ENCODE measurements at places on chromosomes 4 and X.

- DNase-seq = peak; percentile 15
These were observed 650.2 kb upstream of the DIPK2B start for GRCh38 chrX:45850775-45851433.

DNA sequence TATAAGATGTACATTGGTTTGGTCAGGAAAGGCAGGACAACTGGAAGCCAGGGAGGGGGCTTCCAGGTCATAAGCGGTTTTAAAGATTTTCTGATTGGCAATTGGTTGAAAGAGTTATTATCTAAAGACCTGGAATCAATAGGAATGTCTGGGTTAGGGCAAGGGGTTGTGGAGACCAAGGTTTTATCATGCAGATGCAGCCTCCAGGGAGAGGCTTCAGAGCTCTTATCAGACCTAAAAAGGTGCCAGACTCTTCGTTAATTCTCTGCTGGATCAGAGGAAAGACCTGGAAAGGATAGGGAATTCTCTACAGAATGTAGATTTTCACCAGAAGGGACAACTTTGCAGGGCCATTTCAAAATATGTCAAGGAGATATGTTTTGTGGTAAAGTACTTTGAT lies 62.8 kb downstream of the BEX3 start:
- no peak for DNase-seq

DNA sequence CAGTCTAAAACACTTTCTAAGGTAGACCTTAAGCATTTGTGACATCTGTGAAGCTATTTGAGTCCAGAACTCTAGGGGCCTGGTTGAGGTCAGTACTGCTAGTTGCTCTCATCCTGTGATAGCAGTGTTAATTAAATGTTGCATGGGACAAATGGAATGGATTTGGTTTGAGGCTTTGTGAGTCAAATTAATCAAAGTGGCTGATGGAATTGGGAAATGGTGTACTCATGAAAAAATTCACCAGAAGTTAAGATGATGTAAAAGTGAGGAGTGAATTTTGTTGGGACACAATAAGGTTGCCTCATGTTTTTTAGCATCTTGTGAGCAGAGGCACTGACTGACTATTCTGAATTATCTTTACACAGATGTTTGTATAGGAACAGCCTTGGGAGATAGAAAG lies 99.2 kb upstream of the ARSJ start:
- DNase-seq = no peak

DNA sequence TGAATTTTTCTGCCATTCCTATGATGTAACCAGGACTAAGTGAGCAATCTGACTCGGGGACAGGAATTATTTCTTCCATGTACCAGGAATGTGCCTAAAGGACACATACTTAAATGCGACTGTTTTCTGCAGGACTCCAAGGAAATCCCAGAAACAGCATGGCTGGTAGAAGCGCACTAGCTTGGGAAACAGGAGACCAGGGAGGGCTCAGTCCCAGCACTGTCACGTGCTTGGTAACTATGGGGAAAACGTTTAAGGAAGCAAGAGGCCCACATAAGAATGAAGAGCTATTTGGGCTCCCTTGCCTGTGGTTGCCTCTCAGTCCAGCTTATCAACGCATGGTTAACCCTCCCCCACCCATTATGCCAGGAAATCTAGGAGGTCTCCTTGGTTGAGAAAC lies 19.6 kb downstream of the MPP1 start:
- DNase-seq = no peak

DNA sequence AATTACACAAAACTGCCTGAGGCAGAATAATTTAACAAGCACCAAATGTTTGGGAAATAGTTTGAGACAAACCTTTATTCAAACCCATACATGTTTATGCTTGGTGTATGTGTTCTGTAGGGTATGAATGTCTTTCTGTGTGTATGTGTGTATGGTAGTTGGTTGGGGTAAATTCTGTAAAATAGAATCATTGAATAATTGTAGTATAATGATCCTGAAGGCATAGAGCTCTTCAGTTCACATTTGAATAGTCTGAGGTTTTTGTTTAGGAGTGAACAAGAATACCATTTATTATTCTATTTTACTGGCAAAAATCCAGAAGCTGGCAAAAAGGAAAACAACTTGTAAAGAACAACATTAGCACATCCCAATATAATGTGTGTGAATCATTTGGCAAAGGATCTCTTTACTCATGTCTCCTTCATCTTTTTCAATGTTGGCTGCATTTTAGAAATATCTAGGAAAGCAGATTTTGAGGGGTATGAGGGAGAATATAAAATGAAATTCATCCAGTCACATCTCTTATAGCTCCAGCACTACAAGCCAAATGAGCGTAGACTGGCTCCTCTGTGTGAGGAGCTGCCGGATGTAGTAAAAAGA lies 360.0 kb downstream of the CHIC1 start:
- no peak for DNase-seq

All from lower leg skin (tissue), 4 donors.